T-cell (primary cell): ENCODE measurements at places on chromosomes 12 and 14. TPM values are rescaled to one million over a fixed set of nuclear protein-coding genes. Genes with fewer than 3 reads are reported as not detected.

Gene IGFBP6
- 0.79 TPM for total RNA-seq

Gene RGS6
- total RNA-seq = not detected

- H3K27ac ChIP-seq = no peak overlapping the region
- no peaks in the 10 kb centered on the region for H3K4me1 ChIP-seq
- no peak for DNase-seq
- no peak overlapping the region for H3K4me3 ChIP-seq
These were observed 176.0 kb upstream of the PLEKHA5 start for GRCh38 chr12:18953505-18953904.

- no peaks in the 10 kb centered on the region for H3K27me3 ChIP-seq
- no peak overlapping the region for H3K4me3 ChIP-seq
- no peak for DNase-seq
- H3K36me3 ChIP-seq = no peaks in the 10 kb centered on the region
- no peaks in the 10 kb centered on the region for H3K4me1 ChIP-seq
These were observed 216.3 kb upstream of the GARIN6 start for GRCh38 chr12:99431203-99431602.

DNA sequence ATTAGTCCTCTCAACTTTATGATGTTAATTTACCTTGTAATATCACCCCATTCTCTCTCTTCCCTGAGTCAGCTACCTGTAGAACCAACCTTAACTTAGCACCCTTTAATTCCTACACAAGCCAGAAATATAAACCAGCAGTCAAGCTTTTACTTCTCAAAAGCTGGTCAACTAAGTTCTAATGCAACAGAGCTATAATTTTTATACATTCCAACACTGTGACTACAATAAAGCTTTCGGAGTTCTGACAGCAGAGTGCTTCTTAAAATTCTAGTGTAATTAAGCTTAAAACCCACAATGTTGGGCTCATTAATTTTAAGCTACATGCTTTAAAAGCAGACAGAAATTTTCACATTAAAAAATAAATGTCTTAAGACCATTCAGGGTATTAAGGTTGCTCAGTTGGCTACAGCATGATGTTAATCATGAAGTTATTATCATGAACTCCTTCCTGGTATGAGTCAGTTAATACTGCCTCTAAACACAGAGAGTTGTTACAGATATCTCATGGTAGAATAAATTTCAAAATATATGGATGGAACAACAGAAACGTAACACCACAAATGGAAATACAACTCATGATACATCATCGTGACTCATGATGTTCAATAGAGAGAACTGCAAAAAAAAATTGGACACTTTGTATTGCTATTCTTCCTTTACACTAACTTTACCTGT lies 126.7 kb downstream of the EPS8 start:
- H3K4me1 ChIP-seq = no peaks in the 10 kb centered on the region
- DNase-seq = no peak

DNA sequence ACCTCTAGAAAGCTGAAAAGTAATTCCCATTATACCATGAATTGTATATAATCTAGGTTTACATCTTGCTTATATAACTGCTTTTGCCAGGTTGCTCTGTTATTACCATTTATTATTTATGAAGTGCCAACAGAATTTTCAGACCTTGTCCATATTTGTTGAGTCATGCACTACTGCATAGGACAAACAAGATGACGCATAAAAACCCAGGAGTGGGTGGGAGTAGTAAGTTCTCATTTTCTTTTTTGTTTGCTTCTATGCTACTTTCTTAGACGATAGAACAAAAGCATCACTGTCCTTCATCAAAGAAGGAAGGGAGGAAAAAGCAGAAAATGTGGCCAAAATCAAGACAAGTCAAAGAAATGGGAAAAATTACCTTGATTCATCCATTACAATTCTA lies 119.0 kb upstream of the RASSF8 start:
- no peaks in the 10 kb centered on the region for H3K36me3 ChIP-seq
- H3K4me3 ChIP-seq = no peak overlapping the region
- DNase-seq = no peak
- H3K27ac ChIP-seq = no peak overlapping the region
- no peaks in the 10 kb centered on the region for H3K27me3 ChIP-seq
- H3K4me1 ChIP-seq = no peaks in the 10 kb centered on the region
